ENCODE measurements at places on chromosomes 2 and 18. TPM values are rescaled to one million over a fixed set of nuclear protein-coding genes. Genes with fewer than 3 reads are reported as not detected.

DNA sequence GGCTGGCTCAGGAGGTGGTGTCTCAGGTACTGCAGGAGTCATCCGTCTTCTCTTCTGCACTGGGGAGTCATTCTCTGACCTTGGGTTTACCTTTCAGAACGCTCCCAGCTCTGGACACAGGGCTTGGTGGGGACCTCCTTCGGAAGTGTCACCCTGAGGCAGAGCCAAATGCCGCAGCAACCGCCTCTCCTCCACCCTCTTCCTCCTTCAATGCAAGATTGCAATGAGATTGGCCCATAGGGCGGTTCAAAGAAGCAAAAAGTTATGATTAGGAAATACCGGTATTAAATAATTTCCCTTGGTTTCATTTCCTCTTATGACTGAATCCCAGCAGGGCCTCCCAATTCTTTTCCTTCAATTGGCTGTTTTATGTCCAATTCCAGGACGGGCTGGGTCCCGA, 178.8 kb downstream of the ACKR3 start:
- DNase-seq: no peak

RNF125 gene
- total RNA-seq: 1.1 TPM

DNA sequence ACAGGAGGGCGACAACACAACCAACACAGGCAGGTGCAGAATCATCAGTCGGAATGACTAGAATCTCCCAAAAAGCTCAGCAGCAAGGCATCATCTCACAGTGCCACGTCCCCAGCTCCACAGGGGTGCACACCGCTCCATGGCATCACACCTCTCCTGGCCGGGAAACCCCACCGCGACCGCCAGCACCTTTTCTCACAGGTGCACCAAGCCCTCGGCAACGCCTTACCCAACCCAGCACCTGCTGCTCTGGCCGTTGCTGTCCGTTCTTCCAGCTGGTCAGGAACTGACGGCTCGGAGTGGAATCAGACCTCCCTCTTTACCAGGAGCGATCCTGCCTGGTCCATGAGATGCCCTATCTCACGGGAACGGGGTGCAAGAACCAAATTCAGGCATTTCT, 61.3 kb downstream of the ZNF516 start:
- no peak for DNase-seq

EVA1A gene
- total RNA-seq: 1.1 TPM

EDAR gene
- total RNA-seq: not detected

COA5 gene
- total RNA-seq: 61.0 TPM

UGT1A3 gene
- total RNA-seq: not detected

- DNase-seq: no peak
These were observed 15.2 kb downstream of the MFSD2B start for GRCh38 chr2:24024996-24025663.

FSIP2 gene
- 8.6 TPM for total RNA-seq

DNA sequence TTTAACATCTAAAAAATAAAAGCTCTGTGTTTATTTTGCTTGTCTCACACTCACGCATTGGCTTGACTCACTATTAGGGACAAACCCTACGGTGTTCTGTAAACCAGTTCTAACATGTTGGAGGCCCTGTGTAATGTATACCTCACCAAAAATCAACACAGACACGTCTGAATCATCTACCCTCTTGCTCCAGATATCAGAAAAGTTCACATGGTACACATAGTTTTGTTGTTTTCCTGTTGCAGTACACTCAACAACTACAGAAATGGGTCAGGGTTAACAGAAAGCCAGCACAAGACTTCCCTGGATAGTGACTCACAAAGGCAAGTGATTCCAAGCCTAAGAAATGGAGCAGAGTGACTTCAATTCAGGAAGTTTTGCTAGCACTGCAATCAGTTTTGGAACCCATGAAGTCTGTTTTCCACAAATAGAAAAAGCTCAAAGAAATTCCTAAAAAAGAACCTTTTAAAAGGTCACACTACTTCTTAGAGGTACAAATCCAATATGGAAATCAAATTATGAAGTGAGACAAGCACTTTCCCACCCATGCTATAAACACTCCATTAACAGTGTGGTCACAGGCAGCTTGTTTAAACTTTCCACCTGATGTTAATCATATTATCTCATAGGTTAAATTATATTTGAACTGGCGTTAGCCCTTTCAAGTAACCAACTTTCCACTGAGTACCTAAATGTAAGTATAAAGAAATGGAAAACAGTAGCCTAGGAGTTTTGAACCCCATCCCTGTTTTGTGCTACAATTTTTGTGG, 87.4 kb downstream of the GAREM1 start:
- DNase-seq: no peak

GRCh38 chr18:79567481-79568147, 112.0 kb upstream of the CTDP1 start:
- no peak for DNase-seq

INHA gene
- not detected for total RNA-seq

DNA sequence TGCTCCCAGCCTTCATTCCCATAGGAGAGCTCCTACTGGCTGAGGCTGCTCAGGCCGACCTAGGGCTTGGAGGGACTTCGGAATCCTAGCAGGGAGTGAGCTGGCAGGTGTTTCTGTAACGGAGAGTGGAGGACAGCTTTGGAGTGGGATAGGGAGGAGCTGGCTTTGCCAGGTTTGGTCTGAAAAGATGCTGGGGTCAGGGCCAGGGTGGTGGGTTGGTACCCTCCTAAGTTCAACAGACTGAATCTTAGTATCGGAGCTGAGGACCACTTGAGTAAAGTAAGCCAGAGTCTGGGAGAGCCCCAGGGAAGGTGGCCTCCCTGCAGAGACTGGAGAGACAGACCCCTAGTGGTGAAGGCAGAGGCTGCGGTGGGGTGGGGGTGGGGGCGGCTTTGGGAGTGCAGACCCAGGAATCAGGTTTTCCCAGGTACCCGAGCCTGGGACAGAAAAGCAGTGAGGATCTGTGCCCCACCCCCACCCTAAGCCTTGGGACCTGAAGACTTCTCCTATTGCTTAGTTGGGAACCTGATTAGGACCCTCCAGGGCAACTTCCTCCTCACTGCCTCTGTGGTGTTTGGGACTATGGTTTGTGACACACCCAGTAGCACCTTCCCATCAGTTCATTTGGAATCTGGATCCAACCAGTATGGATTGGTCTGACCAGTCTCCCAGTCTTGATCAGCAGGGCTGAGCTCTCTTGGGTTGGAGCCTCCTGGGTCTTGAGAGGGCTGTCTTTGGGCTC, 3.0 kb downstream of the CNNM4 start:
- DNase-seq: no peak

DNA sequence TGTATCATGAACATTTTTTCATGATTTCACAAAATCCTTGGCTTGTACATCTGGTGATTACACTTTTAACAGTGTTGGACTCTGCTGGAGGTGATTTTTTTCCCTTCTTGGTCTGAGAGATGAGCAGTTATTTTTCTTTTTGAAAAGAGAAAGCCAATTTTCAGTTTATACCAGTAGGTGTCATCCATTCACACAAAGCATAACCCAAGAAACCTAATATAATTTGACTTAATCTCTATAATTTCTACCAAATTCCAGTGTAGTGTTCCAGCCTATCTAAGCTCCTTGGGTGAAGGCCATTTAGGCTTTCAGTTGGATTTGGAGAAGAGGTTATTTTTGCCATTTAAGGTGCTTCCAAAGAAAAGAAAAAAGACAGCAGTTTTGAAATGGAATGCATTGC, 7.7 kb upstream of the ICOS start:
- DNase-seq: no peak

IL1F10 gene
- not detected for total RNA-seq

- DNase-seq: no peak
These were observed 24.4 kb downstream of the MBP start for GRCh38 chr18:77108001-77108692.

DNA sequence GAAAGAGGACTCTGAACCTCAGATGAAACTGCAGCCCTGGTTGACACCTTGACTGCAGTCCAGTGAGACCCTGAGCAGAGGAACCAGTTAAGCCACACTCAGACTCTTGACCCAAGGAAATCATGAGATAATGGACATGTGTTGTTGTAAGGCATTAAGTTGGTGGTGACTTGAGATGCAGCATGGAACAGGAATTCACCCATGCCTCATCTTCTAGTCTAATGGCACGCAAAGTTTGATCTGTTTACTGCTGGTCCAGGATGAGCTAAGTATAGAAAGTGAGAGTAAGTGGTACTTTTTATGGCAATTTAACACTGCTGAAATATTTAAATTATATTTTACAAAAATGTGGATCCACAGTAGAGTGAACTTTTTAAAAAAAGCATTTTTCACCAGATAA, 51.3 kb upstream of the LTBP1 start:
- no peak for DNase-seq

DNA sequence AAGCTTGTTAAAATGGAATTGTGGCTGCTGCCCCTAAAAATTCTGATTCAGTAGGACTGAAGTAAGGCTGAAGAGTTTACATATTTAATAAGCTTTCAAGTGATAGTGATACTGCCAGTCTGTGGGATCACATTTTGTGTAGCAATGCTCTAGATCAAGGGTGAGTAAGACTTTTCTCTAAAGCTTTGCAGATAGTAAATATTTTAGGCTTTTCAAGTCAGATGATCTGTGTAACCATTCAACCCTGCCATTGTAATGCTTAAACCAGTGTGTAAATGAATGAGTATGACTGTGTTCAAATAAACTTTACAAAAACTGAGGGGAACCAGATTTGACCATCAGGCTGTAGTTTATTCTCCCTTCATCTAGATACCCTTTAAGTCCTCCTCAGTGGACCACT, 92.7 kb downstream of the PIK3C3 start:
- no peak for DNase-seq

DNA sequence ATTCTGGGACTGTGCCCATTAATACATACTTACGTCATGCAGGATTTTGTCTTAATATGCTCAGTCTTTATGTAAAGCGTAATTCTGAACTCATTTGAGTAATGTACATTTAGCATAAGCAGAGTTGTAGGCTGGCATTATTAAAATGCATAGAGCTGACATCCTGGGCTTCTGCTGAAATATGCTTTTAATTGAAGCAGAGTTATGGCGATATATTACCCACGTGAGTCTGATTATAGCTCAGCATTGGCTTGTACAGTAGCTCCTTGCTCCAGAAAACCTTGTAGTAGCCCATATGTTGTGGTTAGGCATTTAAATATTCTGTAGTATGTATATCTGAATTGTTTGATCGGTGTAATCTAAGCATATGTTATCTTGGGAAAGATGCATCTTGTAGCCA, 233.9 kb downstream of the PTGR3 start:
- no peak for DNase-seq

DNA sequence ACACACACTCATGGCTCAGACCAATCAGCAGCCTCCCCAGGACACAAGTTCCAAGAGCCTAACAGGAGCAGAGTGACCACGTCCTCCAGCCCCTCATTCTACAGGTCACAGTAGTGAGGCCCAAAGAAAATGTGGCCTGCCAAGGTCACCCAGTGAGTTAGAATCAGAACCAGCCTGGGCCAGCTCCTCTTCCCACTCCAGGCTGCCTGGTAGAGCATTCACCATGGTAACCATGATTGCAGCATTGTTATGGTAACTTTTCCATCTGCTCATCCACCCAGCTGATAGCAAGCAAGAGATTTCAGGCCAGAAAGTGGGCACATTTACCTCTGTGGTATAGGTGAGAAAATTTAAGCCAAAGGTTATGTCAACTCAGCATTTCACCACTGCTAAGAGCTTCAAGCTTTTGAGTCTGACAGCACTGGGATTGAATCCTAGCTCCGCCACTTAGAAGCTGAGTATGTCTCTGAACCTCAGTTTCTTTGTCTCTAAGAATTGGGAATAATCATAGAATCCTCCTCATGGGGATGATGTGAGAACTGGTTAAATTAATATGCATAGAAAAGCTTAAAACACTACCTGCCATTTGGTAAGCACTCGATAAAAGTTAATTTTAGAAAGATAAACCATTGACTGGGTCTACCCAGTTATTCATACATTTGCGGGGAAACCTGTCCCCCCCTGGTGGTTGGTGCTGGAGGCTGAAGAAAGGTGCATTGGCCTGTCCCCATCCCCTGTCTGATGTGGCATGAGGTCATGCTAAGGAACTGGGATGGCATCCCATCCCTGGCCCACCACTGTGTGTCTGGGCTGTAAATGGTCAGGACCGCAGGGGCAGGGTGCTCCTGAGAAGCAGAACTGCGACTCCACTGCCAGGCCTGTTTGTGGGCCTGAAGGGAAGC, 181.5 kb downstream of the KLHL29 start:
- DNase-seq: no peak

DNA sequence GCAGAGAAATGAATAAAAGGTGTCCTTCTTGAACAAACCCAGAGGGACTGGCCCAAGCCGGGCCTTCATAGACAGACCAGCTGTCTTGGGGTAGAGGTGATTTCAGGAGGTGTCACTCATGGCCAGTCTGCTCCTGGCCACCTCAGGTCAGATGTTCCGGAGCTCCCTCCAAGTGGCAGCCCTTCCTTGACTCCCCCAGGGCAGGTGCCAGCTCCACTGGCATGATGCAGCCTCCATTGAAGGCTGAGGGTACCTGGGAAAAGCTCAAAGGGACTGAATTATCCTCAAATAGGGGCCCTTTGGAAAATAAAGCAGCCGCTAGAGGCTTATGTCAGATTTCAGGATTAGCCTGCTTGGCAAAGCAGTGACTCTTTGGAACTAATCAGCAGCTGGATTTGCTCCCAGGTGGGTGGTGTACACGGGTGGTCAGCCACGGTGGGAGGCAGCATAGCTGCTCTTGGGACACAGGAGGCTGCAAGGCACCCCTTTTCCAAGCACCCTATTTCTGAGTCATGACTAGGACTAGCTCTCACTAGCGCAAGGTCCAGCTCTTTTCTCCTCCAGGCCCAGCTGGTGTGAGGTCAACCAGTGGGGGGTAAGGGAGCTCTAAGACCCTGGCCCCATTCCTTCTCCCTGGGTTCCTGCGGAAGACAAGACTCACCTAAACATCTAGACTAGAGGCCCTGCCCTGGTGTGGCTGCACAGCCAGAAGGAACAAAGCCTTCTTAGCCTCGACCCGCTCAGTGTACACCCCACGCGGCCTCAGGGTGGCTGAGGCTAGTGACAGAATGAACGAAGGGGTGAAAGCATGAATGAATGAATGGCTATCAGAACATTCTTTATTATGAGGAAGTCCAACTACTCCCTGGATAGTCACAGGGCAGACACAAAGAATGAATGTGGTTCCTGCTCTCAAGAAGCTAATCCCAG, 29.3 kb downstream of the HS1BP3 start:
- no peak for DNase-seq
